ENCODE measurements at places on chromosomes 4 and X. TPM values are rescaled to one million over a fixed set of nuclear protein-coding genes. Genes with fewer than 3 reads are reported as not detected.
A peak's percentile ranks its signal among the peaks of the same experiment; 100 is the strongest.

Gene CCNA2
- 43.2 TPM for total RNA-seq

Gene CDKN2AIP
- total RNA-seq = 45.7 TPM

Gene GNRHR
- not detected for total RNA-seq

Gene RTL5
- total RNA-seq = 3.9 TPM

Gene TEX13C
- total RNA-seq = not detected

Gene ENOPH1
- 62.7 TPM for total RNA-seq

Gene TBX22
- not detected for total RNA-seq

Gene CSAG3
- not detected for total RNA-seq

Gene CLIC2
- 0.52 TPM for total RNA-seq

Gene FGFBP1
- total RNA-seq = 19.1 TPM

Gene ELK1
- total RNA-seq = 16.4 TPM

Gene TKTL2
- not detected for total RNA-seq

DNA sequence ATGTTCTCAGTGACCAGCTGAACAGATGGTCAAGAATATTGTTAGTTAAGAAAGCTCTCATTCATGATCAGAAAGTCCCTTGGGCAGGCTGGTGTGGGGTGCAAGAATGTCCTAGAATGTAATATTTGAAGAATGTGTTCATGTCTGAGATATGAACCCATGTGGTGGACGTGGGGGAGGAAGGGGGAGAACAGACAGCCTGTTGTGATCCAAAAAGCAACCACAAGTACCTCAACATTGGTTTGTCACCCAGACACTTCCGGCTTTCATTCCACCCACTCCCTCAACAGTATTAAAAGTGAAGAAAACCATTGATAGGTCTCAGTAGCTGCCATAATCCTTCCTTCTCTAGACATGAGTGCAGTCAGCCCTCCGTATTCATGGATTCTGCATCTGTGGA lies 82.2 kb downstream of the MAML3 start:
- no peak for DNase-seq

GRCh38 chr4:89681219-89681618 lies 155.7 kb downstream of the SNCA start:
- DNase-seq = no peak

DNA sequence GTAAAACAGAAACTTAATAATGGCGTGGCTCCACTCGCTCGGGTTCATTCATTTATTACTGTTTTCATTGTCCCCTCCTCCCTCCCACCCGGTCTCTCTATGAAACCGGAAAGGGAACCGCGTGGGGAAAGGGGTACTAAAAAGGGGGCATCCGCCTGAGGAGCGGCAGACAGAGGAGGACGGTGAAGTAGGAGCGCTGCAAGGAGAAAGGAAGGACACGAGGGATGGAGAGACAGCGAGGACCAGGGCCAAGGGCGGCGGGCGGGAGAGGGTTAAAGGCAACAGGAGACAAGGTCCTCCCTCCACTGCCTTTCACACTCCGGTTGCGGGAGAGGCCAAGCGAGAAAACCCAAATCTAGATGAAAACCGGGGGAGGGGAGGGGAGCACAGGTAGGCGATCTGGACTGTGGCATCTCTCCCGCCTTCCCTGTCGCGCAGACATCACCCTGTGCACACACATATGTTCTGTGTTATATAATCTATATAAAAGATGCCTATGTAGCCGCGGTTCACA lies 829 bp downstream of the ELOVL6 start:
- DNase-seq = peak; percentile 16

DNA sequence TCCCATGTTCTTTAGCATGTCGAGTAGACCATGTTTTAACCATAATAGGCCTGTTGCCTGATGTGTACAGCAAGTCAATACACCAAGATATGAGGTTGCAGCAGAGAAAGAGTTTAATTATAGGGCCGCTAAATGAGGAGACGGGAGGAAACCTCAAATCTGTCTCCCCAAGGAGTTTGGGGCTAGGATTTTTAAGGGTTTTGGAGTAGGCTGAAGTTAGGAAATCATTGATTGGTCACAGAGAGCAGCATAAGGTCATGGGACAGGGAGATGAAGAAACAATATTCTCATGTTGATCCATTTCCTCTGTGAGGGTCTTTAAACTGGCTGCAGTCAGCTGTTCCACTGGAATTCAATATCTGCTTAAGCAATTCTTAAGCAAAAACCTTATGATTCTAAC lies 160.2 kb upstream of the GALNT7 start:
- no peak for DNase-seq

DNA sequence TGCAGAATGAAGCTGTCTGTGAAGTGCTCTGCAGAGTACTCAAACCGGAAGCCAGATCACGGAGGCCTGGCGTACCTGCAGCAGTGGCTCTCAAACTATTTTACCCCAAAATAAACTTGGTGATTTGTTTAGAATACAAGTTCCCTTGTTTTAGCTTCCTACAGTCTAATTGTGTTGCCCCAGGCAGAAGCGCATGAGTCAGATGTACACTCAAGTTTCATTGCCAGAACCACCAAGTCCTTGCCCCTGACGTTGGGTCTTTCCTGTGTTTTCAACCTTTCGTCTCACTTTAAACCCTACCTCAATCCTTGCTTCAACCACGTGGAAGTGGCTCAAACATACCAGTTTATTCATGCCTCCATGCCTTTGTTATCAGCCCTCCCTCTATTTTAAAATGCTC lies 66.2 kb upstream of the SLC7A11 start:
- peak; percentile 95 for DNase-seq

- DNase-seq = no peak
These were observed 42.6 kb upstream of the TADA2B start for GRCh38 chr4:7000421-7001176.

DNA sequence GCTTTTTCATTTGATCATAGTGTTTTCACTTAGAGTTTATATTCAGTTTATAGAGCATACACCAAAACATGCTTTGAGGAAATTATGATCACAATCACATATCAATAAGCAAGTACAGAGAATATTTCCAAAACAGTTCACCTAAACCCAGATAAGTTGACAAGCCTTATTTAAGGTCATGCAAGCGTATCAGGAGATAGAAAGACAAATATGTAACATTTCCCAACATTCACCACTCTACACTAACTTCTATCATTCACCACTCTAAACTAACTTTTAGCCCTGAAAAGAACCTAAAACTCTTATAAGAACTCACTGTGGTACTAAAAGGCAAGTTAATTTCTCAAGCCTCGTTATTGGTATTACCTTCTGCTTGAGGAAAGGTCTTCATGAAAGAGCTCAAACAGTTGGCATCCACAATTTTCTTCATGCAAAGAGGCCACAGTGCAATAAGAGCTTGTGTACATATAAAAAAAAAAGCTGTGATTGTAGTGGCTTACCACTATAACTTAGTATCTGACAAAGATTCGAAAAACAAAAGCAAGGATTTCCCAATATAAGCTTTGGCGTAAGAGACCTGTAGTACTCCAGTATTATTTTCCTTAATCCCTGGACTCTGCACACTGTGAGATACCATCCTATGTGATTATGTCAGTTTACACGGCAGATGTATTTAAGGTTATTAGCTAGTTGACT lies 903.3 kb downstream of the STIM2 start:
- no peak for DNase-seq

DNA sequence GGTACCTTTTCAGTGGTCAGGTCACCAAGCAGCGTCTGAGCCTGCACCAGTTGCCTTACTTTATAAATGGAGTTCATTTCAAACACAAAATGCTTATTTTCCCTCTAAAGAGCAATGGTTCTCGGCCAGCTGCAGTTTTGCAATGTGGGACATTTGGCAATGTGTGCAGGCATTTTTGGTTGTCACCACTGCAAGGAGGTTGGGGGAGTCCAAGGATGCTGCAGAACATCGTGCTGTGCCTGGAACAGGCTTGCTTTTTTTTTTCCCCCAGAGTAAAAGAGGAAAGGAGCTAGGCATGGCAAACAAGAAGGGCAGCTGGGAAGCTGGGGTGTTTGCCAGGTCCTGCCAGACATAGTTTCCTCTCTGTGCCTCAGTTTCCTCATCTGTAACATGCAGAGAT lies 115.6 kb downstream of the GPR143 start:
- DNase-seq = no peak

DNA sequence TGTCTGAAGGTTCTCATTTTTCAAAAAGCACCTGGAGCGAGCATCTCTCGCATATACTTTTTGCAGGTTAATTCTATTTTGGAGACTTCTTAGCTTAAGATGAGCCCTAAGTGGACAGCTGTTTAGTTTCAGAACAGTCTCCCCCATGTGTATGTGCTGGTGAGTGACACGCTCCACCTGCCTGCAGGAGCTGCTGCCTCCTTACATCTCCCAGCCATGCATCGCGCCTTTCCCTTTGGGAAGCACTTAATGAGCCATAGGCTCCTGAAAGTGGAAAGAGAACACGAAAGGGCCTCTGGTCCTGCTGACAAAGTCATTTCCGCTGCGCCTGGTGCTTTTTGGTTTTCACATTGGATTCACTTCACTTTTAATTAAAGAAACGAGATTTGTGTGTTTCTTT lies 56.1 kb downstream of the TRIML2 start:
- no peak for DNase-seq

DNA sequence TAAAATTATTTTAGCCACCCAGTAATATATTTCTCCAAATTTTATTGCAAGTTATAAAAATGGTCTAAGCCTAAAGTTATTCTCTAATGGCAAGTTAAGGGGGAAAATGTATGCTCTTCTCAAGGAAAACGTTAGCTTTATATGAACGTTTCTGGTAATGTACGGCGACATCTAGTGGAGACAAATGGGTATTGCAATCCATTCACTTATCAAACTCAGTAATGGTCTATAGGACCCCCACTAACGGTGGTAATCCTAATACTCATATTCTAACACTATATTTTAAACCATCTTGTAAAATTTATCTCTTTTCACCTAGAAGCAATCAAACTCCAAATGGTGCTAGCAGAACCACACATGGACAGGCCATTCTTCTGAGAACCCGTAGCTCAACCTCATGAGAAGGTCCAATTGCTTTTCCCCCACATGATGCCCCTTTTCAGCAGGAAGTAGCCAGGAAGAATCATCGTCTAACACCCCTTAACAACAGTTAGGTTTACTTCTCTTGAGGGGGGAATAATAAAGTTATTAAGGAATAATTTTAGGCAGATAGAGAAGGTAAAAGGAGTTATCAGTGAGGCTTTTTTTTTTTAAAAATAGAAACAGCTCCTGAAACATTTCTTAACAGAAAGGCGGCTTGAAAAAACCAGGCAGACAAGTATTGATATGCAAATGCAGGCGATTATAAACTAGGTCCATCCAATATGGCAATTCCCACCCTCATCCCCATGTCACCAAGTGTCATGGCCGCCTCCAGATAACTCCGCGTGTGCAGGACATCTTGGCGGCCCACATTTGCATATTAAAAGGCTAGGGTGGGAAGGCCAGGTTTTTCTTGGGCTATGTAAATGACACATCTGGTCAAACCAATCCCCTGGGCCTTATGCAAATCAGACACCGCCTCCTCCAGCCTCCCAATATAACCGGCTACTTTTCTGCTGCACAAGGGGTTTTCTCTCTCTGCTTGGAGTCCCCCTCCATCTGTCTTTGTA lies 35.0 kb downstream of the NUDT11 start:
- DNase-seq = peak; percentile 26

DNA sequence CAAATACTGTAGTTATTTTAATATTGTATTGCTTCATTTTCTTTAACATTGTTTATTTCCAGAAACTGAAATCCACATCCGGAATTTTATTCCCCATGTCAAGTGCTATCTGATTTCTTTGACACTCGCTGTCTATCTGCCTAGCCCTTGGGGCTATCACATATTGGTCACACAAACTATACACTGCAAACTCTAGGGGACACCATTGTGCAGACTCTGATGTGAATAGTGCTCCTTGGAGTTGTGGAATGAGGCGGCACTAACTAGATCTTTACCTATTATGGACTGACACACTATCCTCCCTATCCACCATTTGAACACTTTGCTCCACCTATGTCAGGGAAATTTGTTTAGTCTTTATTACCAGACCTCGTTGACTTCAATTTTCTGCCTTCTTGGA lies 534.5 kb downstream of the GLUD2 start:
- DNase-seq = no peak

GRCh38 chr4:110175634-110176033 lies 22.8 kb downstream of the ELOVL6 start:
- no peak for DNase-seq

DNA sequence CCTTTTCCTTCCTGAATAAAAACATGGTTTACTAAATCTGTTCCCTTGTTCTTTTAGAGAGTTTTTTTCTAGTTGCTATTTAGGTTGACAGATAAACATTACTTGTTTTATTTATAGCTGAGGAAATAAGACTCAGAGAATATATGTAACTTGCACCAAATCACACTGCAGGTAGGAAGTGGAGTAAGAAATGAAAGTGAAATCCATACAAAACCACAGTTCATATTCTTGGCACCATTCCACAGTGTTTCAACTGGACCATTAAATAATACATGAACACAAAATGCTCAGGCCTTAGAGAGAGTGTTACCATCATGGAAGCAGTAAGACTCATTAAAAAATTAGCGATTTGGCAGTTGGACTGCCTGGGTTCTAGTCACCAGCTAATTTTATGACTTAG lies 326.9 kb upstream of the SLIT2 start:
- DNase-seq = no peak

DNA sequence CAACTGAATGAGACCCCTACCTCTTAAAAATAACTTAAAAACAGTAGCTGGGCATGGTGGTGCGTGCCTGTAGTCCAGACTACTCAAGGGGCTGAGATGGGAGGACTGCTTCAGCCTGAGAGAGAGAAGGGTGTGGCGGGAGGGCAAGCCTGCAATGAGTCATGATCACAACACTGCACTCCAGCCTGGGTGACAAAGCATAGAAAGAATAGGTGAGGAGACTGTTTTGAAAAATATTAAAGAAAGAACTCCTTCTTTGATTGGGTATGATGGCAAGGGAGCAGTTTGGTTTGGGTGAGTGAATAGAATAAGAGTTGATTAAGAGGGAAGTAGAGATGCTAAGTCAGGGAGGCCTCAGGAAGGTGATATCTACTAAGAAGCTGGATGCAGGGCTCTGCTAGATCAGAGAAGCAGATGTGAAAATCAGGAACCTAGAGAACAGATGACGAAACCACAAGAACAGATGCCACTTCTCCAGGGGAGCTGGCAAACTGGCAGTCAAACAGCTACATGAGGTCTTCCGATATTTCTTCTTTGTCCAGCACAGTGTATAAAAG lies 318.6 kb downstream of the OPHN1 start:
- DNase-seq = peak; percentile 43

- DNase-seq = no peak
These were observed 1.6 kb upstream of the AP1S2 start for GRCh38 chrX:15856222-15856587.

- peak; percentile 72 for DNase-seq
These were observed 1.6 kb downstream of the SH3RF1 start for GRCh38 chr4:169268951-169269760.

- no peak for DNase-seq
These were observed 9.8 kb upstream of the NOCT start for GRCh38 chr4:139005774-139006173.

- DNase-seq = peak; percentile 18
These were observed 100.5 kb downstream of the PHKA2 start for GRCh38 chrX:18883234-18883960.

- DNase-seq = no peak
These were observed 56.4 kb downstream of the ABCG2 start for GRCh38 chr4:88102026-88102425.

DNA sequence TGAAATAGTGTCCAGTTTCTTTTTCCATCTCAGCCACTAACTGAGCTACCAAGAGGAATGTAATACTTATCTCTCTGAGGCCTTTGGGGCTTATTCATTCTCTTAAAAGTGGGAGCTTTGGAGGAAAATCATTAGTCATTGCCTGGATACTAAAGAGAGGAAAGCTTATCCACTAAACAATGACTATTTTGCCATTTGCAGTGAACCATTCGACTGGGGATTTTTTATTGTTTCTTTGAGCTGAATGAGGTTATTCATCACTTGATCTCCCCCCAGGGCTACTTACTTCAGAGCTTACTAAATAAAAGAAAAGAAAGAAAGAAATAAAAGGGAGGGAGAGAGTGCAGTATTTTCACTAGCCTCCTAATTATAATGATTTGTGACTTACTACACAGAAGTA lies 1329.5 kb upstream of the TENM3 start:
- DNase-seq = peak; percentile 97

Measured in renal cortical epithelial cell (primary cell).